ENCODE measurements at places on chromosomes 11 and 22.

GRCh38 chr11:97231231-97231630 is 841.4 kb downstream of the JRKL start:
- no peak for DNase-seq

GRCh38 chr11:71183878-71184277 is 68.5 kb downstream of the SHANK2 start:
- no peak for DNase-seq

- no peak for DNase-seq
Observed at GRCh38 chr11:109859045-109859724, 234.0 kb upstream of the ZC3H12C start.

- DNase-seq = no peak
Observed at GRCh38 chr11:27722117-27722952, 22.1 kb upstream of the BDNF start.

GRCh38 chr11:96961931-96962330 is 572.1 kb downstream of the JRKL start:
- DNase-seq = no peak

DNA sequence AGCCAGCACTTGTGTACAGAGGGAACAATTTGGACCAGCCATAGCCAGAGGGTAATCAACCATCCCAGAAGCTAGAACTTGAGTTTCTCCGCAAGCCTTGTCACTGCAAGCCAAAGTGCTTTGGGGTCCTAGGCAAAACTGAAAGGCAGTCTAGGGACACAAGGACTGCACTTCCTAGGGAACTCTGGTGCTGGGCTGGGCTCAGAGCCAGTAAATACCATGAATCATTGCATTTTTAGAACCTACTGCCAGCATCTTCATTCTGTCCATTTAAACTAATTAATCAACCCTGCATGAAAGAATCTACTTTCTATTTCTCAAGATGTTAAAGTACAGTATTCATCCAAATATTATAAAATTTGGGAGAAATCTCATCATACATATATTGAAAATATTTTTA is 20.0 kb downstream of the PATE3 start:
- no peak for DNase-seq

- no peak for DNase-seq
Observed at GRCh38 chr22:29102300-29102699, 29.5 kb downstream of the KREMEN1 start.

DNA sequence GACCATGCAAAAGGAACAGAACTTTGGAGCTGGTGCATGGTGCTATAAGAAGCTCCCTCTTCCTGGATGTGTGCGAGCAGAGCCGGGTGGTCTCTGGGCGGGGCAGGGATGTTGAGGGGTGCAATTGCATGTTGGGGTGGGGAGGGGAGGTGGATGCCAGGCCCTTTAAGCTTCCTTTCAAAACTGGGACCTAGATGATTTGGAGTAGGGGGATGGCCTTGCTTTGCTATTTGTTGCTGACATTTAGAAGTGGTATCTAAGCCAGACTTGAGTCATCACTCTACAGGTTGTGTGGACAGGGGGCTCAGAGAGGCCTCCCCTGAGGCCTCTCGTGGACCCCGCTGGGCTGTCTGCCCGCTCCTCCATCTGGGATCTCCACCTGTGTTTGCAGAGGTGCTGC is 24.8 kb downstream of the FBLN1 start:
- no peak for DNase-seq

DNA sequence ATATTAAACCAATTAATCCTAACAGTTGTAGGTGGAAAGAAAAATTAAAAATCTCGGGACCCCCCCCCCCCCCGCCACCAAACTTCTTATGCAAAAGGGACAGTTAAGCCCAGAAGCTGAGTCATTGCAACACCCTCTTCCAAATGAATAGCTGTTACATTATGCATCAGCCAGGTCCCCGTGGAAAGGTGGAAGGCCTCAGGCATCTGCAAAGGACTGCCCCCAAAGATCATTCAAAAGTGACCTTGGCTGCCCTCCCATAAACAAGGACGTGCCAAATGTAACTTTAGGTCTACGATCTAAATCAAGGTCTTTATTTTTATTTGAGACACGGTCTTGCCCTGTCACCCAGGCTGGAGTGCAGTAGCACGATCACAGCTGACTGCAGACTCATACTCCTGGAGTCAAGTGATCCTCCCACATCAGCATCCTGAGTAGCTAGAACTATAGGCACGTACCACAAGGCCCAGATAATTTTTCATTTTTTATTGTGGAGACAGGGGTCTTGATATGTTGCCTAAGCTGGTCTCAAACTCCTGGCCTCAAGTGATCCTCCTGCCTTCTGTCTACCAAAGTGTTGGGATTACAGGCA is 22.8 kb downstream of the SYN3 start:
- no peak for DNase-seq

GRCh38 chr11:68933605-68934320 is 30.1 kb downstream of the IGHMBP2 start:
- DNase-seq = no peak

GRCh38 chr22:36442506-36443197 is 38.8 kb downstream of the TXN2 start:
- DNase-seq = no peak

DNA sequence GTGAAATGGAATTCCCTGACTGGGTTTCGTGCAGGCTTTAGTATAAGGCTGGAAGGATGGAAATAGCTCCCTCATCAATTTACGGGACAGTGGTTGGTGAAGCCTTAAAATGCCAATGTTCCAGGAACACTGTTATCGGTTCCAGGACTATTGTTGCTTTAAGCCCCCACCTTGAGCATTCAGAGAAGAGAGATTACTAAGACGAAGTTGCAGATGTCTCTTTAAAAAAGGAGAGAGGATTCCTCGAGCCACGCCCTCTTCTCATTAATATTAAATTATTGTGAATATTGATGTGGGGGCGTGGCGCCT is 195 bp upstream of the CREB3L1 start:
- no peak for DNase-seq

GRCh38 chr11:69881467-69882269 is 62.5 kb upstream of the FGF3 start:
- DNase-seq = no peak

DNA sequence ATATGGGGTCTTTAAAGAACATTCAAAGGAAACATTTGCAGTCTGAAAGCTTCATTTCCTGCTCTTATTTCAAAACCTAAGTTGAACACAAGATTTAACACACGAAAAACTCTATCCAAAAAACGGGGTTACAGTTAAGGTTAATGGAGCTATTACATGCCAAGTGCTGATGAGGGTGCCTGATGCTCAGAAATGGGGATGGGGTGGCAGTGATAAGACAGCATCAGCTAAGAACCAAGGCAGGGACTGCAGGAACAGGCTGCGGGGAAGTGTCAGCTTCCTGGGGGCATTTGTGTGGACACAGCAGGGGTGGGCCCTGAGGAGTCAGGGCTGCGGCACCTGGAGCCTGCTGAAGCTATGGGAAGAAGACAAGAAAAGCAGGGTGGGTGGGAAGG is 12.2 kb downstream of the DGCR2 start:
- no peak for DNase-seq

GRCh38 chr11:61254403-61255025 is 13.5 kb downstream of the PGA5 start:
- peak; percentile 72 for DNase-seq

GRCh38 chr11:117535201-117535849 is 207.7 kb downstream of the CEP164 start:
- no peak for DNase-seq

GRCh38 chr11:15988693-15989231 is 367.6 kb downstream of the SOX6 start:
- DNase-seq = peak; percentile 11

GRCh38 chr11:66881451-66881835 is 24.6 kb downstream of the LRFN4 start:
- no peak for DNase-seq

DNA sequence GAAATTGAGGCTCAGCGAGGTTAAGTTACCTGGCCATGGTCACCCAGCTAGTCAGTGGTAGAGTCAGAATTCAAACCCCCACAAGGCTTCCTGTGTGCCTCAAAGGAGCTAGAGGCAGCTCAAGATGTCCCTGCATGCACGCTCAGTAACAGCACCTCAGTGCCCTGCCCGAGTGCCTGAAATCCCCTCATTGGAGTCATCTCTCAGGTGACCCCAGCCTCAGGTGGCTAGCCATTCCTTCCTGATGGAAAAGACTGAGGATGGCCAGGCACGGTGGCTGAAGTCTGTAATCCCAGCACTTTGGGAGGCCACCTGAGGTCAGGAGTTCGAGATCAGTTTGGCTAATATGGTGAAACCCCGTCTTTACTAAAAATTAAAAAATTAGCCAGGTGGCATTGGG is 36.9 kb downstream of the LIF start:
- DNase-seq = no peak

- no peak for DNase-seq
Observed at GRCh38 chr22:33537059-33537458, 383.2 kb downstream of the LARGE1 start.

DNA sequence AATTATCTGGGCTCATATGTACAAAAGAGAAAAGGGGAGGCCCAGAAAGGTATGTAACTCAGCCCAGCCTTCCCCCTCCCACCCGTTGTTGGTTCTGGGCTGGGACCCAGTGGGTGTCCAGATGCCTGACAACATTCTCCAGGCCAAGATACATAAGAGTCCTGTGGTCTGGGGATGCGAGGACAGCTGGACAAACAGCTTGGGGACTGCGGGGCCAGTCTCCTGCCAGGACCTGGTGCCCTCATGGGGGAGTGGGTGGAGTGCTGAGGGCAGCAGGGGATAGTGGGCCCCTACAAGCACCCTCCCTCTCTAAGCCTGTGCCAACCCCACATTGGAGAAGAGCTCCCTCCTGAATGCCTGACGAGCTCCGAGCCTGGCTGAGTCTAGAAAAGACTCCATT is 3.5 kb upstream of the SLC22A6 start:
- no peak for DNase-seq

DNA sequence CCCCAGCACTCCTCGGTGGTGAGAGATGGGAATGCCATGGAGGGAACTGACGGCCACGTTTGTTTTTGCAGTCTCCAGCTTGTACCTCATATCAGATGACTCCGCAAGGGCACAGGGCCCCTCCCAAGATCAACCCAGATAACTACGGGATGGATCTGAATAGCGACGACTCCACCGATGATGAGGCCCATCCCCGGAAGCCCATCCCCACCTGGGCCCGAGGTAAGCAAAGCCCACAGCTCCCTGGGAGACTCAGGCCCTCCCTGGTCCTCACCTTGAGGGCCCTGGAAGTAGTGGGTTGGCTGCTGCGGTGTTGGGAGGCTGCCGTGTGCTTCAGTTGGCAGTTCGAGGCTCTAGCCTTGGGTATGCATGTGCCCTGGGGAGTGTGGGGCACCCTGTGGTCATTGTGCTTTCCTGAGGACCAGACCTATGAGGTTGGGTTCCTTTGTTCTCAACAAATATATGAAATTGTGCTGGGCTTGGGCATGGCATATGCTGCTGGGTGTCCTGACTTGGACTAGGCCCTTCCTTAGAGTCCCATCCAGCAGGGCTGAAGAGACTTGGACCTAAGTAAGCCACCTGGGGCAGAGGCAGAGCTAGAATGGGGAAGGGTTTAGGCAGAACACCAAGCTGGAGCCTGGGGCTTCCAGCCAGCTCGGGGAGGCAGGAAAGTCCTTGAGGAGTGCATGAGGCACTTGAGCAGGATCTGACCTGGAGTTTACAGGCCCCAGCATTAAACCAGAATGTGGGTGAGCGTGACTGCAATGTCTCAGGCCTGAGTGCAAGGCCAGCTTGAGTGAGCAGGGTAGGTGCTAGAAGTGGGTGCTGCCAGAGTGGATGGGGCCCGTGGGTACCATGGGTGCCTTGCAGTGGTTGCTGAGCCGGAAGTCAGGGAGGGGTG is 26.4 kb downstream of the INCENP start:
- no peak for DNase-seq

DNA sequence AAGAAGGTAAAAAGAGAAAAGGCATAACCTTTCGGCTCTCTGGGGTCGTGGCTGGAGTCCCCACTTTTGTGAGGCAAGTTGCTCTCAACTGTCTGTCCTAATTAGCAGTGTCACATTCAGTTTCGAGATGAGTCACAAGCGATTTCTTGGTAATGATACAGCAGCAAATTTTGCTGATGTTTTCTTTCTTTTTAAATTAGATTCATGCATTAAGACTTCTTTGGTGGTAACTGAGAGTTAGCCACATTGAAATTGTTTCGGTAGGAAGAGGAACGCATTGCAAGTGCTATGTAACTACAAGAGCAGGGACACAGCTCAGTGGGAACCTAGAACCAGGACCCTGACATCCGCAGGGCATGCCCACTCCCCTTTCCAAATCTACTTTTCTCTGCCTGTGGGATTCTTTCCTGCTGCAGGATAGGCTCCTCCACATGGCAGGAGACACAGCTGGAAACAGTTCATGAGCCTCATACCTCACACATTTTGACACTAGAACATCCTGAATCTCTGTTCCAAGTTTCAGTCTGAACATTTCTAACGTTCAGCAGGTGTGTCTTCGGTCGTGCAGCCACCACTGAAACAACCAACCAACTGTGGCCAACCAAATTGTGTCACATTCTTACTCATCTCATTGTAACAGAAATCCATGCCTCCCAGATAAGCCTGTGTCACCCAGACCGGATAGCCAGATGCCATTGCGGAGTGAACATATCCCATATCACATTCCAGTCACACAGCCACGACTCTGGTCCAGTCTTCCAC is 987.6 kb downstream of the NTM start:
- DNase-seq = no peak

DNA sequence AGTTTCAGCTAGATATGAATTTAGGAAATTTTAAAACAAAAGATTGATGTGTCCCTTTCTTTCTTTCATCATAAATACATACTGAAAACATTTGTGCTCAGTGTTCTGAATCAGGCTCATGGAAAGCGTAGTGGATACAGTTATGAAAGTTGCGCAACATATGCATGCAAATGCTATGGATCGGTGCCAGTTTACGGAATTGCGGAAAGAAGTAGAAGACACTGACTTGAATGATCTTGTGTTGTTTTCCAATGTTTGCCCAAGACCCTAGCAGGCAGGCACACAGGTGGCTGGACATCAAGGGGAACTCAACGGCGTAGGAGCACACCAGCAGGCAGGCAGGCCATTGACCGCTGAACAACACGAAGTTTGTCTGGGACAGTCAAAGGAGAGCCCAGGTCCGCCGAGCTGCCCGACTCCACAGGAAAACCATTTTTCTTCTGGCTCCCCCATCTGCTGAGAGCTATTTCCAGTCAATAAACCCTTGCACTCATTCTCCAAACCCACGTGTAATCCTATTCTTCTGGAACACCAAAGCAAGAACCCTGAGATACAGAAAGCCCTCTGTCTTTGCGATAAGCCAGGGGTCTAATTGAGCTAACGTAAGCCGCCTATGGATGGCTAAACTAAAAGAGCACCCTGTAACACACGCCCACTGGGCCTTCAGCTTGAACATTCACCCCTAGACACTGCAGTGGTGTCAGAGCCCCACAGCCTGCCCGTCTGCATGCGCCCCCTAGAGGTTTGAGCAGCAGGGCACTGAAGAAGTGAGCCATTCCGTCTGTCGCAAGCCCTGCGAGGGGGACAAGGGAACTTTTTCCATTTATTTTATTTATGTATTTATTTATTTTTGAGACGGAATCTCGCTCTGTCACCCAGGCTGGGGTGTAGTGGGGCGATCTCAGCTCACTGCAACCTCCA is 7.4 kb upstream of the BIRC3 start:
- DNase-seq = no peak

DNA sequence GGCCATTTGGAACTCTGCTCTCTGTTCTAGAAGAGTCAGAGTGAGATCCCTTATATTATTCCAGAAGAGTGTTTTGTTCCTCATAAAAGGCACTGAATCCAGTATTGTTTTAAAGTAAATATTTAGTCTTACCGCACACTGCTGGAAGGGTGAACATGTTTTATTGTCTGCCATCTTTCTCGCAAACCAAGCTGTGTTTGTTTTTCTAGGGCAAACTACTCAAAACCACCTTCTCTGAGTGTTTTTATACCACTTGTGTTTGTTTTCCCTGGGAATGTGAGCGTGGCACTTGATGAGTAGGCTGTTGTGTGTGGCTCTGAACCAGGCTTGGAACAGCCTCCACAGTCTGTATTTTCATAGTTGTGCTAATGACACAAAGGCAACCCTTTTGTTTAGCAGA is 89.8 kb downstream of the DBX1 start:
- no peak for DNase-seq

Data from hematopoietic multipotent progenitor cell (in vitro differentiated cells).